Fibroblast of skin of left biceps (primary cell): ENCODE measurements at places on chromosomes 16 and 17.

- no peak for DNase-seq
Observed at GRCh38 chr16:1156055-1156982, 3.4 kb downstream of the CACNA1H start.

DNA sequence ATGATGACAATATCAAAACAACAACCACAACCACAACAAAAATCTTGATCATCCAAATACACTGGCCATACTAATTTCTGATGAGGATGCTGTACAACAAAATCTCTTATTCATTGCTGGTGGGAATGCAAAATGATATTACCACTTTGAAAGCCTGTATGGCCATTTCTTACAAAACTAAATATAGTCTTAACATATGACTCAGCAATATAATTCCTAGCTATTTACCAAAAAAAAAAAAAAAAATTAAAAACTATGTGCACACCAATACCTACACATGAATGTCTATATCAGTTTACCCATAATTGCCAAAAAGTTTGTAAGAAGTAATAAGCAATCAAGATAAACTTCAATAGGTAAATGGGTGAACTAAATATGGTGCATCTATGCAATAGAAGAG is 1379.7 kb downstream of the CDH11 start:
- DNase-seq: no peak

DNA sequence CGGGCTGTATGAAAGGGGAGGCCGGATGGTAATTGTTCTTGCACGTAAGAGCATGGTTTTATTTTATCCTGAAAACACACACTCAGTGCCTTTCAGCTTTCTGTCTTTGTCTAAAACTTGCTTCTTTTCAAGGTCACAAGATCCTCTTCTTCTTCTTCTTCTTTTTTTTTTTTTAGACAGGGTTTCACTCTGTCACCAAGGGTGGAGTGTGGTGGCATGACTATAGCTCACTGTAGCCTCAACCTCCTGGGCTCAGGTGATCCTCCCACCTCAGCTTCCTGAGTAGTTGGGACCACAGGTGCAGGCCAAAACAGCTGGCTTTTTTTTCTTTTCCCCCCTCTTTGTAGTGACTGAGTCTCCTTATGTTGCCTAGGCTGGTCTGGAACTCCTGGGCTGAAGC is 15.9 kb upstream of the ZNF629 start:
- no peak for DNase-seq

DNA sequence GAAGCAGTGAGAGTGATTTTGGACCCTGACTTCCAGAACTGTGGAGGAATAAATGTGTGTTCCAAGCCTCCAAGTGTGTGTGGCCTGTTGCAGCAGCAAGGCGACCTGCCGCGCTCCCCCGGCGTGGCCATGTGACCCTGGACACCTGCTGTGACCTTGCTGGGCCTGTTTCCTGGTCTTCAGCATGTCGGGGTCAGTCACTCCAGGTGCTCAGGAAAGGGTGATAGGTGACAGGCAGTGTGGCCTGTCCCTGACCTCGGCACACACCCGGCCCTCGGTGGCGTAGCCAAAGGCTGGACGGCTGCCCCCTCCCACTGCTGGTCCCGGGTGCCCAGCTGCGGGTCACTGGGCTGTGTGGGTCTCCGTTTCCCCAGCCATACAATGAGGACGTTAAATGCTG is 31.8 kb upstream of the ZNF469 start:
- DNase-seq: no peak

- no peak for DNase-seq
Observed at GRCh38 chr17:7811251-7811650, 22.8 kb upstream of the KDM6B start.

DNA sequence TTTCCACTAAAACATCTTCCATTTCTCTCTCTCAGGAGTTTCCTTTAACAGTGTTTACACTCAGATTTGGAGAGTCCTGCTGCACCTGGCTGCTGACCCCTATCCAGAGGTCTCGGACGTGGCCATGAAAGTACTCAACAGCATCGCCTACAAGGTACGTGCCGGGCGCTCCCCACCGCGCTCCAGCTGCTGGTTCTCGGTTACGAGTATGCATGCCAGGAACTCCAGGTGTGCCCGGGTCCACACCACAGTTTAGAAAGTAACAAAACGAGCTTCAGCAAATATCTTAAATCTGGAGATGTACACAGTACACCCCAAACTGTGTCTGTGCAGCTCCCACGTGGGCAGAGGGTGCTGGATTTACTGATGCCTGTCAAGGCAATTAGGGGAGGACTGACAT is 82.9 kb upstream of the CHMP6 start:
- DNase-seq: no peak

DNA sequence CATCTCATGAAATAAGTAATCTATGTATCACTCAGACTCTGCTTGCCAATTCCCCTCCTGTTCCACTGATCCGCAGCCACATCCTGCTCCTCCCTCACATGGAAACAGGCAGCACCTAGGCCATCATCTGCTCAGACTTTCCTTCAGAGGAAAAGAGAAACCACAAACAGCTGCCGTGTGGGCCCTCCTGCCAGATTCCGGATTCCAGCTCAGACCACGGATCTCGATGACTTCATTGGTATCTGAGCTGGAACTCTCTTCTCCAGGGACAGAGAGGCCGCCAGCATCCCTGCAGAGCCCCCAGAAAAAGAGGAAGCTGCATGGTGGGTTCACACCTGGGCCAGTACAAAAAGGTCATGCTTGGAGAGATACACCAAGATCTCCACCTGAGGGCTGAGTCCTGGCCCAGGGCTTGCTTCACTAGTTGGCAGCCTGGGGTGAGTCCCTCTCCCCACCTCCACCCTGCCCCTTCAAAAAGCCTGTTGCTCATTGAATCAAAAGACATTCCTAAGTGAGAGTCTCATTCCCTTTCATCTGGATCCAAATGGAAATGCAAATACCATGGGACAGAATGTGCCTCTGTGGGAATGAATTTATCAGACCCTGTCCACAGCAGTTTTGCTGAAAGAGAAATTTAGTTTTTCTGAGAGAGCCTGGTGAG is 47.2 kb downstream of the HOXB1 start:
- peak; percentile 98 for DNase-seq
